ENCODE measurements at places on chromosomes 7 and 10.
A peak's percentile ranks its signal among the peaks of the same experiment; 100 is the strongest.

DNA sequence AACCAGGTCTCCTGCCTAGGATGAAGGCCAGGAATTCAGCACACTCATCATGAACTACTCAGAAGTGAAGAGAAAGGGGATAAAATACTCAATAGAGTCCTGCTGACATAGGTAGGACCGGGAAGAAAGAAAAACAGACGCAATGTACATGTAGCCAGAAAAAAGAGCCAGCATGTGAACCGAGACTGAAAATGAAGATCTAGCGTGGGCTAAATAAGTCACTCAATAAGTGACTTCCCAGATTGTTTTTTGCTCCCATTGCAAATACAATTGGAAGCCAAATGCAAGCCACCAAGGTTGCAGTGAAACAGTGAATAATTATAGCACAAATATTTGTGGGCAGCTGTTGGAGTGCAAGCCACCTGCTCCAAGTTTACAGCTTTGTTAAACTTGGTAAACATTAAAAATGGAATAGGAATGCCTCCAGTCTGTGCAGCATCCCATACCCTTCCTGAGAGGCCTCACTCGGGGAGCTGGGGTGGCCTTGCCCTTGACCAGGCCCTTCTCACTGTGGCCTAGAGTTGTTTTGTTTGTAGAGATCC is 34.7 kb upstream of the HPS1 start:
- no peak for DNase-seq

GRCh38 chr10:70175516-70175915 is 5.2 kb upstream of the SAR1A start:
- DNase-seq = no peak

GRCh38 chr10:93352638-93353383 is 129.3 kb downstream of the MYOF start:
- no peak for DNase-seq

- DNase-seq = no peak
Observed at GRCh38 chr10:86970162-86970981, 2.1 kb downstream of the ADIRF start.

GRCh38 chr10:122419876-122420623 is 34.4 kb upstream of the ARMS2 start:
- no peak for DNase-seq

- DNase-seq = no peak
Observed at GRCh38 chr10:131198843-131199242, 112.7 kb downstream of the TCERG1L start.

GRCh38 chr10:116403740-116404250 is 23.9 kb upstream of the PNLIPRP3 start:
- DNase-seq = no peak

GRCh38 chr7:142513178-142513955 is 235.9 kb upstream of the PRSS1 start:
- no peak for DNase-seq

GRCh38 chr7:127792528-127793342 is 140.7 kb downstream of the SND1 start:
- no peak for DNase-seq

DNA sequence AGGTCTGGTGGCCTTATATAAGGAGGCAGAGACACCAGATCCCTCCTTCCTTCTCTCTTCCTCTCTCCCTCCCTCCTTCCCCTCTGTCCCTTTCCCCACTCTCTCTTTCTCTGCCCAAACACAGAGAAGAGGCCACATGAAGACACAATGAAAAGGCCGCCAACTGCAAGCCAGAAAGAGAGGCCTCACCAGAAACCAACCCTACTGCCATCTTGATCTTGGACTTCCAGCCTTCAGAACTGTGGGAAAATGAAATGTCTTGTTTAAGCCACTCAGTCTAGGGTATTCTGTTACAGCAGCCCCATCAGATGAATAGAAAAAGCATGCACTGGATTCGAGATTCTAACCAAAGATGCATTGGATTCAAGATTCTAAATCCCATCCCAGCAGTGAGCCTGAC is 168.1 kb downstream of the FAM107B start:
- DNase-seq = no peak

DNA sequence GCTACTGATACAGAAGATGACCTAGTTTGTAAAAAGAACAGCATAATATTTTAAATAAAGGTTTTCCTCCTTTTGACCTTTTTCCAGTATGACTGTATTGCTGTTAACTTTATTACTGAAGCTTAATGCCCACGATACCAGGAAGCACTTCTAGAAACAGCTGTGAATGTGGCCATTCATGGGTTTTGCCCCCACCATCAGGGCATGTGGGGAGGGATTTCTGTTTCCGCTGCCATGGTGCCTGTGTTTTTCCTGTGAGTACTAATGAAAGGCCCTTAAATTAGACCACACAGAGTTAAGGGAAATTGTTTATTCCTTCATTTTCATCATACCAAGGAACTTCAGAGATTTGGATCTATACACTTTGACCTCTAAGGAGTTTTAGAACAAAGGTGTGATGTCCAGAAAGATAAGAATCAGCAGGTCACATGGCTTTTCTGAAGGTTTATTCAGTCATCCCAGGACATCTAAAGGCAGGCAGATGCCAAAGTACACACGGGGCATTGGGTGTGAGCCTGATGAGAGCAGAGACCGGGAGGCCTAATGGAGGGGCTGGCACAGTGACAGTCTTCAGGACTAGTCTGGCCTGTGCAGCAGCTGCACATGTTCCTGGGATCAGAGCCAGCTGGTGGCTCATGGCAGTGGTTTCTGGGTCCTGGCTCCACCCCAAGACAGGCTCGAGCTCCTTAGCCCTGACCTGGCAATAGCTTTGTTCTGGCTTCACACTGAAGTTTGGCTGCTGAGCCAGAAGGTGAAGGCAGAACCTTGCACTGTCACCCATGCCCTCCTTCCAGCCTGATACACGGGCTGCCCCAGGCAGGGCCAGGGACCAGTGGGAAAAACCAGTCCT is 190.9 kb downstream of the REEP3 start:
- DNase-seq = no peak

- DNase-seq = no peak
Observed at GRCh38 chr7:114130866-114131265, 212.1 kb upstream of the PPP1R3A start.

- DNase-seq = no peak
Observed at GRCh38 chr10:69685802-69686585, 55.9 kb downstream of the FAM241B start.

GRCh38 chr10:97058521-97058920 is 127.2 kb downstream of the SLIT1 start:
- no peak for DNase-seq

DNA sequence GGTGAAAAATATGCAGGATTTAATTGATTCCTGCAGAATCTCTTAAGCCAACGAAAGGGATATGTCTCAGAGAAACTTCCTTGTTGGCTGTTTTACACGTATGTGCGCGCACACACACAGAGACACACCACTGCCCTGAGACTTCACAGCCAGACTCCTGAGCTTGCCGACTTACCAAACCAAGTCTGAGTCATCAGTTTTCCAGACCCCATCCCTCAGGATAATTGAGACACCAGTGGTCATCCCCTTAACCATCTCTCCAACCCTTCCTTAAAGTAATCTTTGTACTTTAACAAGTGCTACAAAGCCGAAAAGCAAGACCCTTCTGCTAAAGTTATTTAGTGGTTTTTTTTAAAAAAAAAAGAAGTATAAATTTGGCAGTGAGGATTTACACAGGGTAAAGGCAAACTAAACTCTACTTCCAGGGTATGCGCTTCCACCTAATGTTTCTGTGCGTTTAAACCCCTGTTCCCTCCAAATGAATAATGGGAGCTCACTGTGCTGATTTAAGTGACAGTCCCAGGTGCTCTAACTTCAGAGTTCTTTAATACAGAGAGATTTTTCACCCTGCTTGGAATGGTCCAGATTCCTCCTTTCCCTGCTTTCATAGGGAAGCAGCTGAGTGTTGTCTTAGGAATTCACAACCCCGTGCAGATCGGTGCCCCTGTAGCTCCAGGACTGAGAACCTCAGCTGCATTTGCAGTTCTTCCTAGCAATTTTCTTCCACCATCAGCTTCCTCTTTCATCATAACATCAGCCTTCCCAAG is 198.5 kb downstream of the INHBA start:
- DNase-seq = no peak

DNA sequence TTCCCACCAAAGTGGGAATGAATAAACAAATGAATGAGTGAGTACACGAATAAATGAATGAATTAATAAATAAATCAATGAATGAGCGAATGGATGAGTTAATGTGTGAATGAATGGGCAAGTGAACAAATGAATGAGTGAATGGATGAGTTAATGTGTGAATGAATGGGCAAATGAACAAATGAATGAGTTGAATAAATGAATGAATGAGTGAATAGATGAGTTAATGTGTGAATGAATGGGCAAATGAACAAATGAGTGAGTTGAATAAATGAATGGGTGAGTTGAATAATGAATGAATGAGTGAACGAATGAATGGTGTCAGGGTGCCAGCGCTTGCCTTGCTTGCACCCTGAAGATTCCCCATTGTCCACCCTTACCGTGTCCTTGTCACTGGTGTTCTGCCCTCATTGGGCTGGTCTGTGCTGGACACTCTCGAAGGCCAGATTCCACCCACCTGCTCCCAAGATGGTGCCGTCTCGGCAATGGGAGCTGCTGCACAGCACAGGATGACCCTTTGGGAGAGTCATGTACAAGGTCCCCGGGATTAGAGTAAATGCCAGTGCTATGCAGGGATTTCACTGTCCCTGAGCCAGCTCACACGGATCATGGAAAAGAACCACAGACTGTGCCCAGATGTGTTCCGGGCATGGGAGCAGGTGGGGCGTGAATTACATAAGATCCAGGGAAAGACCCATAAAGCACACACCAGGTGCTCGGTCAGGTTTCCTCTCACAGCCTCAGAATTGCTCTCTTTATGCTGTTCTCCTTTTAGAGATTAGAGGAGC is 83.2 kb downstream of the CAMK1D start:
- no peak for DNase-seq

GRCh38 chr10:70617798-70618568 is 15.4 kb upstream of the PRF1 start:
- DNase-seq = peak; percentile 54

DNA sequence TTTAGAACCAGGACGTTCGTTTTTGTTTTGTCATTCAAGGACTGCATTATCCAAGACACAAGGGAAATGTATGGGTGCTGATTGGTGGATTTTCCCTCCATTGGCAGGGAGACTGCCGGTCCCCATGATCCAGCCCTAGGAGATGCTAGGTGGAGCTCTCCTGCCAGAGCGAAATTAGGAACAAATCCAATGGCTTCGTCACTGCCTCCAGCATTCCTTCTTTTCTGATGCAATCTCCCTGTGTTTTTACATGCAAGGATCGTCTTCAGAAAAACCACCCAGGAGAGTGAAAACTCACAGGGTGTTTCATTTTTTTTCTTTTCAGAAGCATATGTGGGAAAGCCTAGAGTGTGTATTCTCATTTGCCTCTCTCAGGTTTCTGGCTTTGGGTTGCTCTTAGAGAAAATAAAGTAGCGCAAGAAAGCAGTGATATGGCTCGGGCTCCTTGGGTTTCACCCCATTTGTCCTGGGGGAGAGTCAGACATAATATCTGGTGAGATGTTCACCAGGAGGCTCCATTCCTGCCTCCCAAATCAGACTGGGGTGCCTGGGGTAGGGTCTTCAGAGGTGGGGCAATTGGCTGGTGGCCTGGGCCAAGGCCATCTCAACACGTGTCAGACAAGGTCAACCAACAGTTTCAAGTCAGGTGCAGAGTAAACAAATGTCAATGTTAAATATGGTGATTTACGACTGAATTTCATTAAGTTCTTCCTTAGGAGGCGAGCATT is 450.9 kb upstream of the MKI67 start:
- no peak for DNase-seq

DNA sequence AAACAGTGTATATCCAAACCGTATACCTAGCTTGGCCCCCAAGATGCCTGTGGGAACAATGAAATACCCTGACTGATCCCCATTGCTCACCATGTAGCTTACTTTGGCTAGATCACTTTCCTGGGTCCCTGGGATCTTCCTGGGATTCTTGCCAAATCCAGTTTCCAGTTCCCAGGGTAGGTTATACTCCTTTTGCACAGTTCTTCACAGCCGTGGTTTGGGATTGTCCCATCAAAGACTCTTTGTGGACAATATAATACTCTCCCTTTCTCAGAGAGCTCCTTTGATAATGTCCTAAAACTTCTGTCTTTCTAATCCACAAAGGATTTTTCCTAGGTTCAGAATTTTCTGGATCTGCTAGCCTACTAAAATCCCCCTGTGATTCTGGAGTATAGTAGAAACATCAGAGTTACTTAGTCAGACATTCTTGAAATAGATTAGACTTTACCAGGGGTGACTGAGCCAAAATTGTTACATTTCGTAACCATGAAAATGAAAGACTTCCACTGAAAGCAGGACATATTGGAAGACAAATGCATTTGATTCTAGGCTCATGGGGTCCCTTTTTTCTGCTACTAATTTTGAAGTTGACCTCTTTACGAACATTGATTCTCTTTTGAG is 388.3 kb upstream of the ETV1 start:
- DNase-seq = no peak

DNA sequence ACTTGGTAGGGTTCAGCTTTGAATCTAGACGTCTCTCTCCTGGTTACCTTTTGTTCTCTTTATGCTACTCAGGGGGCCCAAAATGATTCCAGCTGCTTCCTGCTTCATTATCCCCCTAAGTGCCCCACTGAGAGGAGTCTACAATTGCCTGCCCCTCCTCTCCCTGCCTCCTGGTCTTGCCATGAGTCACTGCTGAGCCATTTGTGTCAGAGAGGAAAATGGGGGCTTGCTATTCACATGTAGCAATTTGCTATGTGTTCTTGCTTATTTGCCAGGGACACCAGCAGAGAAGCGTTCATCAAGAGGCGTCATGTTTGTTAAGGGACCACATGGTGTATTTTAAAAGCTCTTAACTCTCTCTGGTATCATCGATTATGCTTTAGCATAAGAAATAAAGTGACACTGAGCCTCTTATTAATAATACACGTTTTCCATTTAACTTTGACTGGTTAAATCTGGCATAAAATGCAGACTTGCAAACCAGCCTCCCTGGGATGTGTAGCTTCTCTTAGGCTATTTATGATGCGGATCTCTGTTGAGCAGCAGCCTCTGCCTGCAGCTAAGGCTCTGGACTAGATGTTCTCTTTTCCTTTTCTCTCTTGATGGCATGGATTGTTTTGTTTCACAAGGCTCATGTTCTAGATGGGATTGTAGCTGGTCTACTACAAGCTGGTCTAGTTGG is 239.3 kb downstream of the AUTS2 start:
- no peak for DNase-seq

DNA sequence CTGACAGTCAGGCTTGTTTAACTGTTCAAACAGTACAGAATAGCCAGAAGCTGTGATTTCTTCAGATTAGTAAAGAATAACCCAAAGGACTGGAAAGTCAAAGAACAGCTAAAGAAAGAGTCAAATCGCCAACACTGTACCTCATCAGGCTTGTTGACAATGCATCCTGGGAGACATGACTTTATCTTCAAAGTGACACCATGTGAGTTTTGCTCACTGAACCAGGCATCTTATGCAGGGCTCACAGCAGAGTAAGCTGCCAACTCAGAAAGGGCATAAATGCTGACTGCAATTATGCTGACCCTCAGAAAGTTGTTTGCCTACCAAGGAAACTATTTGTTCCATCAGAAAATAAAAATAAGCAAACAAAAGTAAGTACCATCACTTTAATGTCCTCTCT is 96.4 kb downstream of the MAGI2 start:
- no peak for DNase-seq

- no peak for DNase-seq
Observed at GRCh38 chr10:50536617-50537240, 87.0 kb downstream of the SGMS1 start.

All from stimulated activated CD8-positive, alpha-beta memory T cell treated with anti-CD3 and anti-CD28 coated beads, Interleukin-15, amount 100 ng/mL, for 48 hours (primary cell).